ENCODE measurements at places on chromosomes 2 and 18.

DNA sequence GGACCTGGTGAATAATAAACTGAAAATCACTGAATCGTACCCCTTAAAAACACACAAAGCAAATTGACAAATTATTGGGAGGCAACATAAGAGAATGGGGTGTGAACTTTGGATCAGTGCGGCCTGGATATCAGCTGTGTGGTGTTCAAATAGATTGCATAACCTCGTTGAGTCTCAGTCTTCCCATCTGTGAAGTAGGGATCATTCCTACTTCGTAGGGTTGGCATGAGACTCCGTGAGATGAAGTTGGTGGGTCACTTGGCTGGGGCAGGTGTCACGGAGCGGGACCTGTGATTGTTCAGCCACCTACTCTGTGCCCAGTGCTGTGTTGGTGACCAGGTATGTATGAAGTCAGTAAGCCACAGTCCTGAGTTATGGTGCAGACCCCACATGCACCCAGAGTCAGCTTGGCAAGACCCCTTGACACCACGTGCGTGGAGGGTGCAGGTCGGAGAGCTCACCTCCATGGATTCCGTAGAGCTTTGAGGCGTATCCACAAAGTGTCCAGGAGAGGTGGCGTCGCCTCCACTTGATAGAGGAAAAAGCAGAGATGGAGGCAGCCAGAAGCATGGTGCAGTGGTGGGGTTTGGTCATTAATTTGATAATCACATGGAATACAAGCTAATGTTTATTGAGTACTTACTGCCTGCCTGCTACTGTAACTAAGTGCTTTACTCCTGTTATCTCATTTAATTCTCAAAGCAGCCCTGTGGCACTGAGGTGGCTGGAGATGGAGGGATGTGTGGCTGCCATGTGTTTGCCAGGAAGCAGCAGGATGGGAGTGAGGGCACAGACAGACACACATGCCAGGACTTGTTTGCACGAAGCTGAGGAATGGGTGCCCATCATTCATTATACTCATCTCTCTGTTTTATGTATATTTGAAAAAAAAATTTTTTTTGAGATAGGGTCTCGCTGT is 35.8 kb downstream of the HPCAL1 start:
- no peak for DNase-seq

DNA sequence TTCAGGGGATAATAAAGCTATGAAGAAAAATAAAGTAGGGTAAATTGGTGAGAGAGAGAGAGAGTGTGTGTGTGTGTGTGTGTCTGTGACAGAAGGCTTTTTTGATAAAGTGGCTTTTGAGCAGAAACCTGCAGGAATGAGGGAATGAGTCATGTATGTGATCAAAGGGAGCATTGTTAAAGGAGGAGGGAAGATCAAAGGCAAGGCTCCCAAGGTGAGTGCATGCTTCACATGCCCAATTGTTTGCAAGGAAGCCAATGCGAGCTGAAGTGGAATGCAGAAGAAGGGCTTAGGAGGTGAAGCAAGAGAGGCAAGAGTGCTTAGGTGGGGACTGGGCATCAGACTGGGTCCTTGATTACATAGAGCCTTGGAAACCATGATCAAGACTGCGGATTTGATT is 96.8 kb downstream of the DNAH6 start:
- no peak for DNase-seq

- DNase-seq = no peak
Measured at GRCh38 chr2:157838442-157839161, 37.5 kb downstream of the ACVR1 start.

DNA sequence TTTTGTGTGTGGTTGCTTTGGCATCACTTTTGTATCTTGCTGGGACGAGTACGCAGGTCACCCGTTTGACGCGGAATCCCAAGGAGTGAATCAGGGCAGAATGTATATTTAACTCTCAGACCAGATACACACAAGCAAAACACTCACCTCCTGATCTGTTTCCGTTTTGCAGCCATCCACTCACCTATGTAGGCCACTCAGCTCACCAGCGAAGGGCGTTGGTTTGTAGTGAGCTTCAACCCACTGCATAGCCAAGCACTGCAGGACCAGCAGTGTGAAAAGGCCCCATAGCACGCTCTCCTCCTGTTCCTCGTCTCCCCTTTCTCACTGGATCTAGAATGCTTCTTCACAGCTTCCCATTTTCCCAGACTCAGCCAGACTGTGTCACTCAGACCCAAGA is 58.3 kb downstream of the ZNF532 start:
- DNase-seq = no peak

GRCh38 chr2:33421820-33422219 is 54.6 kb upstream of the RASGRP3 start:
- no peak for DNase-seq

DNA sequence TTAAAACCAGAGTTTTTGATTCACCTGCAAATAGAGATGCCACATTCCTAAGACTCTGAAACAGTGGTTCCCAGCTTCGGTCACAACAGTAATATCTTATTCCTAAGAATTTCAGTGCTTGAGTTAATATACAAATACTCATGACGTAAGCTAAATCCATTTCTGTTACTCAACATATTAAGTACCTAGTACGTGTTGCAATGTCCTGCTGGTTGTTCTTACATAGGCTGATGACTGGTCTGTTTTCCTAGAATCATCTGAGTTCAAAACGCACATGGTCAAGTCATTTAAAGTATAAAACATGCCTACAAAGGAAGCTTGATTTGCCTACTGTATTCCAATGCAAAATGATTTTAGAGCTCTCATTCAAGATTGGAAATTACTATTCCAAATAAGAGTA is 7.2 kb downstream of the NCL start:
- no peak for DNase-seq

DNA sequence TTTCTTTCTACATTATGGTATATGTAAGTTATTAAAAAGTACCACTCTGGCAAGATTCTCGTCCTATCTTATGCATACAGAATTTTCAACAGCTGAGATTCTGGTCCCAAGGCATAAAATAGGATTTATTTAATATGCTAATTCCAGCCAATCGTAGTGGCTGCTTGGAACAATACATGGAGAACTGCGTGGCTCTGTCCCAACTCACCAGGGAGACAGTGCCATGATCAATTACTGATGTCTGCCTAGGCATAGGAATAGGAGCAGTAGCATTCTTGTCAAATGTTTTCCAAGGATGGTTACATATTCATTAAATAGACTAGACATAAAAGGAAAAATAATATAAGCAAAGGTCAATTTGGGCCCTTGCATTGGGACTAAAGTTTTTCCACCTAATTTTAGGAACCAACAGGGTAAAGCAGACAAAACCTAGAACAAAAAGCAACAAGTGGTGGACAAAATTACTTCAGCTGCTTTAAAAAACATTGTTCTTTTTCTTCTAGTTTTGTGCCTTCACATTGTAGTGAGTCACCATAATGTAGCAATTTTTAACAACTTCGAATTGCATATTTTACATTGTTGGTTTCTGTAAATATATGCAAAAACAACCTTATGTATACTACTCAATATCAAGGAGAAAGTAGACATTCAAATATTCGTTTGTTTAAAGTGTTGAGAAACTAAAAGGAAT is 232.8 kb upstream of the ATP5MC3 start:
- DNase-seq = no peak

DNA sequence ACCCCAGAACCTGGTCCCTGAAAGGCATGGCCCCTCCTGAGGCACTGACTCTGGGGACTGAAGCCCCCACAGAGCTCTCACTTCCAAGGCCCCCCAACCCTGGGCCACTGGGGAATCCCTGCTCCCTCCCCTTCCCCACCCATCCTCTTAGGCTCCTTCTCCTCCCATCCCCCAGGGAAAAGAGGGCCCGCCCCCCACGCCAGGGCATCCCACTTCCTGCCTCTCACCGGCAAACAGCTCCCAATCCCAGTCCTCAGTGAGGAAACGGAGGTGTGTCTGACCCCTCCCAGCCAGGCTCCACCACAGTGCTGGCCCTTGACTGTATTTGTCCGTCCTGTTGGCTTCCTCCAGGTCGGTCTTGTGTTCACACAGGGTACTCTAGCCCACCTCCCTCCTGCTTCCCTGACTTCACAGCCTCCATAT is 35.0 kb upstream of the PTMA start:
- peak; percentile 84 for DNase-seq

DNA sequence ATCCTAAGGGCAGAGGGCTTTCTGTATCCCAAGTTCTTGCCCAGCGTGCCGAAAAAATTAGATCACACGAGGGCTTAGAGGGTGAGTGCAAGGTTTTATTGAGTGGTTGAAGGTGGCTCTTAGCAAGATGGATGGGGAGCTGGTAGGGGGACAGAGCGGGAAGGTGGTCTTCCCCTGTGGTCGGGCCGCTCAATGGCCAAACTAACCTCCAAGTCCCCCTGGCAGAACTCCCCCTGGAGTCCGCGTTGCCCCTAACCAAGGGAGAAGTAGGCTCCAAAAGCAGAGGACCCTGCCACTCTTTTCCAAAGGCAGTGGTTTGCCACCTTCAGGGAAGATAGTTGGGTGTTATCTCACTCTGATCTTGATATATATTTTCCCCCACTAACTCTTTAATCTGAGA is 63.4 kb downstream of the LYPD1 start:
- no peak for DNase-seq

- DNase-seq = no peak
Measured at GRCh38 chr2:129112181-129112580, 793.5 kb upstream of the HS6ST1 start.

- no peak for DNase-seq
Measured at GRCh38 chr2:96175951-96176350, 30.7 kb upstream of the DUSP2 start.

DNA sequence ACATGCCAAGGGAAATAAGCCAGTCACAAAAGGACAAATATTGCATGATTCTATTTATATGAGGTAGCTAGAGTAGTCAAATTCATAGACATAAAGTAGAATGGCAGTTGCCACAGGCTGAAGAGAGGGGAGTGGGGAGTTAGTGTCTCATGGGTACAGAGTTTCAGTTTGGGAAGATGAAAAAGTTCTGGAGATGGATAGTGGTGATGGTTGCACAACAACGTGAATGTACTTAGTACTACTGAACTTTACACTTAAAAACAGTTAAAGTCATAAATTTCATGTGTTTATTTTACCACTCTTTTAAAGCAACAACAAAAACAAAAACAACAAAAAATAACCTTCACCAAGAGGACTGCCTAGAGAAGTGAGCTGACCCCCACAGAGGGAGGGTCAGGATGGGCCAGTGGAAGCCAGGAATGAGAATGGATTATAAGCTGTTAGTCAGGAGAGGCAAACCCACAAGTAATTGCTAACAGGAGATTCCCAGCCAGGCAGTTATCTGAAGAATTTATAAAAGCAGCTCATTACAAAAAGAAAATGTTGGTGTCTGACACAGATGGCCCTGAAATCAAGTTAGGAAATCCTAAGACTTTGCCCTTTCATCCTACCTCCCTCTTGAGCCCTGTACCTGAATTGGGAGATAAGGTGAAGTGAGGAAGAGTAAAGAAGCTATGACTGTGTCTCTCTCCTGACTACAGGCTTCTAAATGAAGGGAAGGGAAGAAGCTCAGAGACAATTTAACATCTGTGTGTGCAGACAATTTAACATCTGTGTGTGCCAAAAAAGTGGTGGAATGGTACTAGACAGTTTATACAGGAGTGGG is 263.4 kb downstream of the PDE11A start:
- no peak for DNase-seq

DNA sequence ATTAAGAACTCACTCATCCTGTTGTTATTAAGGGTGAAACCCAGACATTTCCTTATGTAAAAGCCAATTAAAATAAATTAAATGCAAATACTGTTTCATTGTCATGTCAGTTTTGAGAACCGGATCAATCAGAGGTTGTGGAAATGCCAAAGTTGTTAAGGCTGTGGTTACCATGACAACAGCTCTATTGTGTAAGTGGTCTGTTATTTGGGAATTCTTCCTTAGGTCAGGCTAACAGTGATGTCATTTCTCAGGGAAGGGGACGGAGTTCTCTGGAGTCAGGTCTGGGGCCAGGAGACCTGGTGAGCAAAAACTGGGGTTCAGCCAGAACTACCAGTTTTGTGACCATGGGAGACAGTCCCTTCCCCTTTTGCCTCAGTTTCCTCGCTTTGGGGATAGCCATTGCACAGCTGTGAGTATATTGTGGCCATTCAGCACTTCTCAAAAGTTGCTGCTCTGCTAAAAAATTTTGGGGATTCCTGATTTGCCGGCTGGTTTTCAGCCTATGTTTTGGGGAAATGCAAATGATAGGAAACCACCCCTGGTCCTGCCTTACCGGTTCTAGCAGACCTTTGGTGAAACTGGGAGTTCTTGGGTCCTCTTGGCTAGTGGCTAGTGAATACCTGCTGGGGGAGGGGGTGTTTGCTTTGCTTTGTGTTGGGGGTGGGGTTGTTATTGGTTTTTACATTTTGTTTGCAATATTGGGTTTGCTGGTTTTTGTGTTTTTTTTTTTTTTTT is 21.6 kb downstream of the HPCAL1 start:
- DNase-seq = peak; percentile 10

- no peak for DNase-seq
Measured at GRCh38 chr18:27198036-27198435, 12.9 kb upstream of the CHST9 start.

- no peak for DNase-seq
Measured at GRCh38 chr2:46064396-46064795, 232.8 kb upstream of the EPAS1 start.

- DNase-seq = no peak
Measured at GRCh38 chr2:60989259-60989658, 28.3 kb upstream of the PEX13 start.

GRCh38 chr18:272650-273049 is 4.8 kb upstream of the THOC1 start:
- DNase-seq = no peak

DNA sequence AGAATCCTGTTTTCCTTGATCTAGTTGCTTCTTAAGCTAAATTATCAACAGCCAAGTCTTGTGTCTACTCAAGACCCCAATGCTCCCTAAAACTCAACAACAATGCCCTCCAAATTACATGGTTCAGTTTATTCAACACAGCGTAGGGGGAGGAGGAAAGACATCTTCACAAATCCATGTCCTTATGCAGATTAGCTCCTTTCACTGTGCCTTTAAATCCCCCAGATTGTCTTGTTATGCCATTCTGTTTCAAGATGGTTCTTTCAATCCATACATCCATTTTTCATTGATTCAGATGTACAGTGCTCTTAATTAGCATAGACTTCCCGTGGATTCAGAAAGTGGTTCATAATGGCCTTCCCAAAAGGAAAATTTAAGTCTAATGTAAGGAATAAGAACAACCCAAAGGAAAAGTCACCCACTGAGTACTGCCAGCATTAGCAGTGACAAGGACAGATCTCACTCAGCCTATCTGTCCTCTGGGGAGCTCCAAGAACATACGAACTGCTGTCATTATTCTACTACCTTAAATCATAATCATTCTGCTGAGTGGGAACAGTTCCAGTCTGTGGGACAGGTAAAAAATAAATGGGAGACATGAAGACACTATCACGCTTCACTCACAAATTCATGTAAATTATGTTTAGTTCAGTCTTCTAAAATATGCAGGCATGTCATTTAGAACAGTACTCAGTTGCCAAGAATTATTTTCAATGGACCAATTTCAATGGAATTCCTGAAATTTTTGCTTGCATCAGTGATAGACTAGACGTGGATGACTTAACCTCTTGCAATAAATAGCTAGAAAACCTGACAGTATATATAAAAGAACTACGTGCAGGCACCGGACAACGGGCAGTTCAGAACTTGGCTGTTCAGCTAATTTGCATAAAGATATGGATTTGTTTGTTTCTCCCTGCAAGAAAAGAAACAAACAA is 58.9 kb upstream of the RNU4ATAC start:
- no peak for DNase-seq
